Caco-2 (cell line): ENCODE measurements at places on chromosomes 5 and 9. TPM values are rescaled to one million over a fixed set of nuclear protein-coding genes. Genes with fewer than 3 reads are reported as not detected.

DNA sequence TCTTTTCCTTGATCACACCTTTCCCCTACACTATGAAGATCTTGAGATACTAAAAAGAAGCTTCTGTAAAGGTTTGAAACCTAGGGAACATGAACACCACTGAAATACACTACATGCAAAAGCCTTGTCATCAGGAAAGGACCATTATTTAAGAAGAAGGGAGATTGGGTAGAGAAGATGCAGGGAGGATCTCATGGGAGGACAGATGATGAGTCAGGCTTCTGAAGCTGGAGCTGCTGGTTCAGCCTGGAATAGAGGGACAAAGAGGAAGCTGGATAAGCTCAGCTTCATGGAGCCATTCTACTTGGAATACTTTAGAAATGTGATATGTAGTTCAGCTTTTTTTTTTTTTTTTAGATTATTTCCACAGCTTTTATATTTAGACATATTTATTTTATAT lies 169.8 kb downstream of the MAN2A1 start:
- DNase-seq: no peak

Gene HEXB
- 217 and 230 TPM in 2 replicates for total RNA-seq

DNA sequence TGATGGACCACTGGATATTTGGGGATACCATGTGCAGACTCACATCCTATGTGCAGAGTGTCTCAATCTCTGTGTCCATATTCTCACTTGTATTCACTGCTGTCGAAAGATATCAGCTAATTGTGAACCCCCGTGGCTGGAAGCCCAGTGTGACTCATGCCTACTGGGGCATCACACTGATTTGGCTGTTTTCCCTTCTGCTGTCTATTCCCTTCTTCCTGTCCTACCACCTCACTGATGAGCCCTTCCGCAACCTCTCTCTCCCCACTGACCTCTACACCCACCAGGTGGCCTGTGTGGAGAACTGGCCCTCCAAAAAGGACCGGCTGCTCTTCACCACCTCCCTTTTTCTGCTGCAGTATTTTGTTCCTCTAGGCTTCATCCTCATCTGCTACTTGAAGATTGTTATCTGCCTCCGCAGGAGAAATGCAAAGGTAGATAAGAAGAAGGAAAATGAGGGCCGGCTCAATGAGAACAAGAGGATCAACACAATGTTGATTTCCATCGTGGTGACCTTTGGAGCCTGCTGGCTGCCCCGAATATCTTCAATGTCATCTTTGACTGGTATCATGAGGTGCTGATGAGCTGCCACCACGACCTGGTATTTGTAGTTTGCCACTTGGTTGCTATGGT lies 54.5 kb upstream of the HNRNPA0 start:
- no peak for DNase-seq

DNA sequence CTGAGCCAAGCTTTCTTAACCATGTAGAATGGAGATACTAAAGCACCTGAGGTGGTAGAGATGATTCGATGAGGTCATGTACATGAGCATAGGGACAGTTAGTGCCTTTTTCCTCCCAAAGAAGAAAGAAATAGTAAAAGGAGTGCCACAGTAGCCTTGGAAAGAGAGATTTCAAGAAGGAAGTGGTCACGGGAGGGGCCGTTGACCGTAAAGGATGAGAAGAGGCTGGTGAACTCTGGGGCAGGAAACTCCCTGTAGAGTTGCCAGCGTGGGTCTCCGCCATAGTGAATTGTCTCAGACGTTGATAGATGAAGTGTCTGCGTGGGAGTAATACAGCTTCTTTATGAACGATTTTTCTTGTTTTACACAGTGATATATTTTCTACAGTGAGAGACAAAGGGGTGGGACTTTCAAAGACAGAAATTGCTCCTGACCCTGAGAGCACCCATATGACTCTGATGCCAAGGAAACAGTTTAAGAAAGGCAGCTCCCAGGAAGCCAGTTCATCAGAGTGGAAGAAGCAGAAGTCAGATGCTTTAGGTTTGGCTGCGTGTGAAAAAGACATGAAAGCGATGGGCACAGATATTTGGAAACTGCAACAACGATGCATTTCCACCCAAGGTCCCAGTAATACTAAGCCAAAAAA lies 41.3 kb downstream of the UGCG start:
- DNase-seq: no peak

DNA sequence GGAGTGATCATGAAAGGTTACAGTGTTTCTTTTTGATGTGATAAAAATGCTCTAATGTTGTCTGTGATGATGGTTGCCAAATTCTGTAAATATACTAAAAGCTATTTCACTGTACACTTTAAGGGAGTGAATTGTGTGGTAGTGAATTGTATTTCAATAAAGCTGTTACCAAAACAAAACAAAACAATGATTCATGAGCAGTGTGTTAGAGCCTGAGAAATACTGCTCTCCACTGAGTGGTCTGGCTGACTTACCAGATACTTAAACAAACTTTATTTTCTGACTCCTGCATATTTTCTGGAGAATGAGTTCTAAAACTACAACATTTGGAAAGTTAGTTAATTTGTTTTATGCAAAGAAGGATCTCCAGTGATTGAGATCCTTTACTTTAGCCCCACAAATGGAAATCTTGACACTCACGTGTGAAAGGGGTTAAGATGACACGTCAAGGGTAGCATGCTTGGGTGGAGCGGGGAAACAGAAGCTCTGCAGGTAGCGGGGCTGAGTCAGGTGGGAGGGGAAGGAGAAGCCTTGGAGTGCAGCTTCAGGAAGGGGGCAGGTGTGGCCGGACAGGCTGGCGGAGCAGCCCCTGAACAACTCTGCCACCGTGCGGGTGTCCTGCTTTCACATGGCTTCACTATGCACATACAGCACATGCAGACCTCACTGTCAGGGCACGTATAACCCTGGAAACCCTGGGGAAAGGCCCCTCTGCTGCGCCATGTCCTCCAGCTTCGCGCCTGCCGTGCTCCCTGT lies 256.7 kb downstream of the IRX1 start:
- no peak for DNase-seq
